Caudate nucleus (tissue), 63 donors: ENCODE measurements at places on chromosomes 13 and 19.

- DNase-seq = no peak
Measured at GRCh38 chr13:102726430-102726829, 31.6 kb upstream of the METTL21C start.

- no peak for DNase-seq
Measured at GRCh38 chr13:105642511-105642958, 892.9 kb downstream of the EFNB2 start.

DNA sequence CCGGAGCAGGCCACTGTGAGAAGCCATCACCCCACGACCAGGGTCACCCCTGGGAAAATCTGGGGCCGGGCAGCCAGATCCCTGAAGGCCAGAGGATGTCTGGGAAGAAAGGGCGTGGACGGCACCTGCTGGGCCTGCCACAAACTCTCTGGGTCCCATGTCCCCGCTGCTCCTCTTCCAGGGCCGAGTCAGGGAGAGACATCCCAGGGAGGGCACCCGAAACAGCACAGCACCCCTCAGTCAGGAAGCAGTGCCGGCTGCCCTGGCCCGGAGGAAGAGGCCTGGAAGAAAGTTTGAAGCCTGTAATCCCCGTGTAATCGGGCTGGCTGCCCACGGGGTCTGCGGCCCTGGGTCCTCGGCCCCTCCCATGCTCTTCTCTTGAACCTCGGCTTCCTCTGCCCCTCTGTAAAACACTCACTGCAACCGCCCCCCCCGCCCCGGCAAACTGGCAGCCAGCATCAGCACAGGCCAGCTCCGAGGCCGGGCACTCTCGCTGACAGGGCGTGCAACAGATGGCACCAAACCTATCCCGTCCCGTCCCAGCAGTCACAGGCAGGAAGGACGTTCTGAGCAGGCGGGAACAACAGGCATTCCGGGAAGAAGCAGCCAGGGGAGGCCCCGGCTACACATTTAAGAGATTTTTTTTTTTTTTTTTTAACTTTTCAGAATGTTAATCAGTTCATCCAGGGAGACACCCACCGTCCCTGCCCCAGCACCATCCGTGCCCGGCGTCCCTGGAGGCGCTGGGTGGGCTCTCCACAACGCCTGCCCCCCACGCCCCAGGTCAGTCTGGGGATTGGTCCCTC, 1.5 kb downstream of the SBNO2 start:
- DNase-seq = no peak

DNA sequence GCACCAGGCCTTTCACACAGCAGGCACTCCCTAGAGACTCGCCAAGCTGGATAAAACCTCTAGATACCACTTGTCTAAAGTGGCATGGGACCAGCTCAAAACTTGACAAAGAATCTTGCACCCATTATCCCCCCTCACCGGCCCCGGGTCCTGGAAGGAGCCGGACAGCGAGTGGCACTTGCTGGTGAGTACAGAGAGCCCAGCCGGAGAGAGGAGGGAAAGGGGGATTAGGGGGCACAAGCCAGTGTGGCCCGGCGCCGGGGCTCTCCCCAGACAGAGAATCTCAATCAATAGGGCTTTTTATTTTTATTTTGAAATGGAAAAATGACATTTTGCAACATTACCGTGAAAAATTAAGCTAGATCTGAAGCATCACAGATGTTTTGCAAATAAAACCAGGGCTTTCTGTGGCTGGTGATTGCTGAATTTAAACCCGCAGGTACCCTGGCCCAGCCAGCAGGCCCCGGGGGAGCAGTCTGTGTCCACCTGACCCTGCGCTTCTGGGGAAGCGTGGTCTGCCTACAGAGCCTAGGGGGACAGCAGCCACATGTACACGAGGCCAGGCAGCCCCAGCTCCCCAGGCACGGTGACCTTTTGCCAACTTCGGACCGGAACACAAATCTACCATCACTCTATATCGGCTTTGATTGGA, 10.0 kb upstream of the VSTM2B start:
- DNase-seq = no peak
